ENCODE measurements at places on chromosomes 7 and 10.

DNA sequence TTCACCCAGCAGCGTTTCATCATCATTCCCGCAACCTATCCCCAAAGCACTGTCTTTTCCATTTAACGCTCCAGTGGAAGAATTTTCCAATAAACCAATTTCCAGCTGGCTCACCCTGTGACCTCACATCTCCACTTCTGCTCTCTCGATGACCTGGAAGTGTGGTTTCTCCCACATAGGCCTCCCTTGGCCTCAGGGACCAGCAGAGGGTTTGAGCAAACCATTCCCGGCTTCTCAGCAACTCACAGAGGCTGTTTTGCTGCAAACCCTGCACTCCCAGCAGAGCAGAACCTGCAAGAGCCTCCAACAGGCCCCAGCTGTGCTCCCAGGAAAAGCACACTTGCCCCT is 523.0 kb upstream of the FOXK1 start:
- DNase-seq: no peak

DNA sequence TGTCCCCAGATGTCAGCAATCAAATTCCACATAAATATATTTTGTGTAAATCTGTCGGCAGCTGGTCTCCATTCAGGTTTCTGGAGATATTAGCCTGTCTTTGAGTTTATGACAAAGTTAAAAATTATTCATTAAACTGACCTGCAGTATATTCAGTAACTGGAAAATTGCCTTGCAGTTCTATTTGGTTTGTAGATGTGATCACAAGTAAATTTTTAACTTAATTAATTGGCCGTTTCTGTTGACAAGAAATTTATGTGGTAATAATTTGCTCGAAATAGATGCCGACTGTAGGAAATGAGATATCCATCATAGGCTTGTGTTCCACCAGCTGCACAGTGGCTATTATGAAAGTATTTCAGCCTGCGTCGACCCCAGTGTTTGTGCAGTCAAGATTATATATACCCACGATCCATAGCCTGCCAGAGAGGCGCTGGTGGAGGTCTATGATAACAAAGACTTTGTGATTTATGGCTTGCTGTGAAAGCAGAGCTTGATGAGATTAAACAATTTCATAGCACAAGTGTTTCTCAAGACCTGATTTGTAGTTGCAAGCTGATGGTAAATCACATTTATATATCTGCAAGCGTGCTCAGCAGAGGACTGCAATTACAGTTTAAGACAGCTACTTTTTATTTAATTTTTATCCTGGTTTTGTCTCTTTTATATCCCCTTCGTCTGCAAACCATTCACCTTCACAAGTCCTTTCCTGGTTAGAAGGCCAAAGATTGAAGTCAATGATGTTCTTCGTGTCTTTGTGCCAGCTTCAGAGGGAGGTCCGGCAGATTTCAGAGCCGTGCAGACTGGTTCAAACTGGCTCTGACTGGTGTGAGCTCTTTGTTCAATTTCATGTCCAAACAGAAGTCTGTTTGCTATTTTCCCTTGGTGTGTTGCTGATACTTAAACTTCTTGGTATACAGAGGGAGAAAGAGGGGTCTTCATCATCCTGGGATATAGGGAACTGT is 850.9 kb downstream of the LRMDA start:
- peak; percentile 64 for DNase-seq

DNA sequence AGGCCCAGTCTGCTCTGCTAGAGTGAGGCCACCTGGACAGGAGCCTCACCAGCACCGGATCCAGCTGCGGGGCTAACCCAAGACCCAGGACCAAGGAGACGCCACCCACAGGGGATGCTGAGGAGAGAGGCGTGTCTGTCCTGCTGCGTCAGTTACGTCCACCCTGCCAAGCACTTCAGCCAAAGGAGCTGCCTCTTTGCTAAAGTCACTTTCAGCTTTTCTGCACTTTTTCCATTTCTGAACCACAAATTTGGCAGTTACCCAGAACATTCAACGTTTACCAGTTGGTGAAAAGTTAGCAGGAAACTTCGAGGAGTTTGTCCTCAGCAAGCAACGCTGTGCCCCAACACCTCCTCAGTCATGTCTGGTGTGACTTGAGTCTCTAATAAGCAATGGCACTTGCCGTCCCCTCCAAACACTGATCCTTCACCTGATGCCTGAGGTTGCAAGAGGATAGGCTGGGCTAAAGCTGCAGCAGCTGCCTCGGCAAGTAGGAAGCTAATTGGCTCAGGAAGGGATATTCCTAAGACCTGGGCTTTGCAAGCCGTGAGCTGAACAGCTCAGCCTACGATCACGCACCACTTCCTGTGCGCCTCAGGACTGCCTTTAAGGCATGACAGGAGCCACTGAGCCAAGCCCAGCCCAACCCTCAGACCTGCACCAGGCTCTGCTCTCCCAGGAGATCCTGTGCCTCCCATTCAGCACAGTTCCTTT is 40.1 kb downstream of the KCNH2 start:
- peak; percentile 74 for DNase-seq

DNA sequence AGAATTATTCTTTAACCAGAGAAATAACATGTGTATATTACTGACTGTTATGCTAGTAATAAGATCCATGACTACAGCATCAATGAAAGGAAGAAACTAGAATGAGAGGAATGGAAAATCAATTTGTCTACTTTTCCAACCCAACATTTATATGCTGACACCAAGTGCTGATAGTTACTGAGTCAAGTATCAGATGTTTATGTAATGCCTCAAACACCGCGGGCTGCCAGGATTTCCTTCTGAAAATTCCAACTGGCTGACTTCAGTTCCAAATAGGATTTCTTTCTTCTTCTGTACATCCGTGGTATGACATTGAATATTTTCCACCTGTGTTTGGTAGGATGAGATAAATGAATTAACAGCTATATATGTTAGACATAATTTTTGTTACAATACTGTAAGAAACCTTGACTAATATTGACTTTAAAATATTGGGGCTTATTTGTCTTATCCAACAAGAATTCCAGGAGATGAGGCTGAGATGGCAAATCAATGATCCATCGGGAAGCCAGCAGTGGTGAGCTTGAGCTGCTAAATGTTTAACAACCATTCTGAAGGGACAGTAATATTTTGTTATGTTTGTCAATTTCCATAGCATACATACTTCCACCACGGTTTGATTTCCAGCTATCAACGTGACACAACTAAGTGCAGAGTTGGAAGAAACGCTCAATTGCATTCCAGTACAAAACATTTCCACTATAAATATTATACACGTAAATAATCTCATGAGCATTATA is 435.2 kb upstream of the AUTS2 start:
- DNase-seq: no peak

- no peak for DNase-seq
These were observed 13.5 kb upstream of the ENTPD1 start for GRCh38 chr10:95742485-95742884.

Data from hematopoietic multipotent progenitor cell treated with erythropoietin and hydrocortisone succinate and interleukin-3 and kit ligand, for 6 days (in vitro differentiated cells).